ENCODE measurements at places on chromosomes 16 and 17.

- DNase-seq, result no peak
Measured at GRCh38 chr17:45776896-45777295, 7.2 kb upstream of the CRHR1 start.

DNA sequence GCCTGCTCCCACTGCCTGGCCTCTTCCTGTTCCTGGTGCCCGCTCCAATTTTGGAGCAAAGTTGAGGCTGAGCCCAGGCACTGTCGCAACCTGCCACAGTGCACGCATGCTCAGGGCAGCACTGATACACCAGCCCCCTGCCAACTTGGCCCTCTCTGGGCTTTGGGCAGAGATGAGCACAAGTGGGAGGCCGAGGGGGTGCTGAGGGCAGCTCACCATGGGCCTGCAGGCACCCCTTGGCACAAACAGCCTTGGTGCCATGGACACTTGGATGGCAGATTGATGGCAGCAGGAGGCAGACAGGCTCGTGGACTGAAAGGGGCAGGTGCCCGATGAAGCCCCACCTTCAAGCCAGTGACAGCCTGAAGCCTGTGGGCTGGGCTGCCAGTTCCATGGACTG lies 42.9 kb downstream of the PIGL start:
- DNase-seq, result no peak

- DNase-seq, result peak; percentile 31
Measured at GRCh38 chr17:32264140-32264799, 1.4 kb upstream of the RHBDL3 start.

- no peak for DNase-seq
Measured at GRCh38 chr16:64910356-64910755, 211.5 kb downstream of the CDH11 start.

DNA sequence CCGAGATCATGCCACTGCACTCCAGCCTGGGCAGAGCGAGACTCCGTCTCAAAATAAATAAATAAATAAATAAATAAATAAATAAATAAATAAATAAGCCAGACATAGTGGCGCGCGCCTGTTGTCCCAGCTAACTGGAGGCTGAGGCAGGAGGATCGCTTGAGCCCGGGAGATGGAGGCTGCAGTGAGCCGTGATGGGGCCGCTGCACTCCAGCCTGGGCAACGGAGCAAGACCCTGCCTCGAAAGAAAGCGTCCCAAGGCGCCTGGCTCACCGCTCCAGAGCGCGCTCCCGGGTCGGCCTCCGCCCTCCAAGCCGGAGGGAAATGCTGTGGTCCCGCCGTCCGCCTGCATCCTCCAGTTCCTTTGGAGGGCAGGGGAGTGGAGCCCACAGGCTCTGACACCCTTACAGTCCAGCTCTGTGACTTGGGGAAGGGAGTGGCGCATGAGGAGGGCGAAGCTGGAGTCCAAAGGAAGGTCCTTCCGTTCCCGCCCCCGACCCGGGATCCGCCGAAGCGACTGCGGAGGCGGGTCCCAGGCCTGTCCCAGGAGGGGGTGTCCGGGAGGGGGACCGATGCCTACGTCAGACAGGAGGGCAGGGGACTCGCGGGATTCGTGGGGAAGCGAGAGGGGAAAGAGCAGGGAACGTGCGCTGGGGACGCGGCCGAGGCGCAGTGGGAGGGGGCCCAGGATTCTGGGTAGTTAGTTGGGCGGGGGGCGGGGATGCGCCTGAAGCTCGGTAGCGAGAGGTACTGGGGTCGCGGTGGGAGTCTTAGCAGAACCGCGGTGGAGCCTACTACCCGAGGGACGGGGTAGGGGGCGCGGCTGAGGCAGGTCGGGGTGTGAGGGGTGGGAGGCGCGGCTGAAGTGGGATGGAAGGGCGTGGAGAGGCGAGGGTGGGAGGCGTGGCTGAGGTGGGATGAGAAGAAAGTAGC lies 8.4 kb upstream of the TRPV2 start:
- DNase-seq, result no peak

DNA sequence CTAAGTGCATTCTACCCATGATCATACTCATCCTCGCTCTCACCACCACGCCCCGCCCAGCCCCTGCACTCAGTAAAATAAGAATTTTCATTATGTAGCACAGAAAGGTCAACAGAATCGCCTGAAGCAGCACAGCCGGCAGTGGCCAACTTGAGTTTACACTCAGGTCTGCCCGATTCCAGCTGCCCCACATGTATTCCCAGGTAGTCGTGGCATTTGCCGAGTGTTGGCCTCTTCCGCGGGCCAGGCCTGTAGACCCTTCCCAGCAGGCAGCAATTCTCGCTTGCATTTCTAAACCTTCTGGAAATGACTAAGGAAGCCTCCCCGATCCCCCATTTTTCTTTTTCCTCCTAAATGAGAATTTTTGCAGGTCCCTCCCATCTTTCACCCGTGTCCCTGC lies 609 bp downstream of the CNGB1 start:
- DNase-seq, result no peak

DNA sequence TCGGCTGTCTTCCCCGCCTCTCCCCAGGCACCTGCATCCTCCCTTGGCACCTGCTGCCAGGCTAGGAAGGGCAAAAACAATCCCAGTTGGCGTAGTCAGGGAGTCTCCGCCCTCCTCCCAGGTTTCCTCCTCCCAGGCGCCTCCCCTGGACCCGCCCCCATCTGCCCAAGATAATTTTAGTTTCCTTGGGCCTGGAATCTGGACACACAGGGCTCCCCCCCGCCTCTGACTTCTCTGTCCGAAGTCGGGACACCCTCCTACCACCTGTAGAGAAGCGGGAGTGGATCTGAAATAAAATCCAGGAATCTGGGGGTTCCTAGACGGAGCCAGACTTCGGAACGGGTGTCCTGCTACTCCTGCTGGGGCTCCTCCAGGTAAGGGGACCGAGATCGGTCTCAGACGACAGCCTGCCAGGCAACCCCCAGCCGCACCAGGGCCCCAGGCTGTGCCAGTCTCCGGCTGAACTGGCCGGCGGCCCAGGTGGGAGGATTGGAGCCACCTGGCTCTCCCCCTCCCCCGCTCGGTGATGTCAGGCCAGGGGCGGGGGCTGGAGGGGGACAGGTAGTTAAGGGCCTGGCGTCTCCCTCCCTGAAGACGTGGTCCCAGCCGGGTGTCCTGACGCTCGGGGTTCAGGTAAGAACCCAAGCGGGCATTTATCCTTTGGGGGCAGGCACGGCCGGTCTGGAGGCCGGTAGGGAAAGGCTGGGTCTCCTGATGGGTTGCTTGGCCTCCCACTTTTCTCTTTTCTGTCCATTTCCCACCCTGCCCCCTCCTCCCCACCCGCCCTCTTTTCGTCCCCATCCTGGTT lies at the start of gene GRB7:
TSS of gene GRB7 (plus strand) at position 179 of the 808 bp plus-strand sequence. CDS start 4,364 bp downstream, outside the sequence.
- DNase-seq, result no peak

DNA sequence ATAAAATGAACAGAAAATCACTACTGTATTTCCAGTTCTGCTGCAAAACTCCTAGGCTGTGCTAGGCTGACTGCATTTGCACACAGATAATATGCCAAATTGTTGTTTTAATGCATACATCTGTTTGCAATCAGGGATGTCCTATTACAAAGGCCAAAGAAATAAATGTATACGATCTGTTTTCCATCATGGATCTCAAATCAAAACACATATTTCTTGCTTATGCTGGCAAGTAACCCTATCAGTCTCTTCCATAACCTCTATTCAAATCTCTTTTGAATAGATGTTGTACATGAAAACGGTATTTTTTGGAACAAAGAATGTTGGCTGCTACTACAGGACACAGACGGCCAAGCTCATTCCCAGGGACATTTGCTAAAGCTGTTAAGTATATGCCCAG lies 56.6 kb downstream of the DUSP14 start:
- no peak for DNase-seq

GRCh38 chr17:41976142-41976768 lies 9.7 kb downstream of the CNP start:
- no peak for DNase-seq

- DNase-seq, result no peak
Measured at GRCh38 chr17:49583226-49583625, 7.6 kb downstream of the NXPH3 start.

DNA sequence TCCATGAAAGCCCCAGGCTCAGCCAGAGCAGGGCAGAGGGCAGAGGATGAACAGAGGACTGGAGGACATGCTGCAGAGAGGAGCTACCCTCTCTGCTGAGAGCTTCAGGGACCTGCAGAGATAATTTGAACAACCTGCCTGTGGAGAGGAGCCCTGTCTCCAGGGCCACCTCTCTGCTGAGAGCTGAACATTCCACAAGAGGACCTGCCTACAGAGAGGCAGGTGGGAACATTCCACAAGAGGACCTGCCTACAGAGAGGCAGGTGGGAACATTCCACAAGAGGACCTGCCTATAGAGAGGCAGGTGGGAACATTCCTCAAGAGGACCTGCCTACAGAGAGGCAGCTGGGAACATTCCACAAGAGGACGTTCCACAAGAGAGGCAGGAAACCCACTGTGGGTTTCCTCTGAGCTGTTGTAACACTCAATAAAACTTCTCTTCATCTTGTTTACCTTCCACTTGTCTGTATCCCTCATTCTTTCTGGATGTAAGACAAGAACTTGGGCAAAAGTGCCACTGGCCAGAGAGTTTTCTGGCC lies 551.9 kb upstream of the CA10 start:
- DNase-seq, result no peak

- no peak for DNase-seq
Measured at GRCh38 chr16:74079232-74079586, 217.4 kb upstream of the PSMD7 start.

DNA sequence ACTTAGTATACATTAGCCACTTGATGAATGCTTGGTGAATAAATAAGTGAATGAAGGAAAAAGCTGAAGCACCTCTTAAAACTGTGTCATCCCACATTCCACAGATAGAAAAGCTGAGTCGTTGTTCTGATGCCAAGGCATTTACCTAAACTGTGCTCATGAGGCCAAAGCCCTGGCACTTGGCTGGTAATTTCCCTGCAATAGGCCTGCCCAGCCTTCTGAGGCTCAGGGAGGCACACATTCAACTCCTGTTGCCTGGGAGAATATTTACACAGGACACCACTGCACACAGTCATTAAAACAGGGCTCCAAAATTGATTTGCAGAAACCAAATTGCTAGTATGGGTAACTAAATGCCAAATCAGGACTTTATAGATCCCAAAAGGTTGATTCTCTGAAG lies 333.0 kb upstream of the C16orf82 start:
- DNase-seq, result no peak

DNA sequence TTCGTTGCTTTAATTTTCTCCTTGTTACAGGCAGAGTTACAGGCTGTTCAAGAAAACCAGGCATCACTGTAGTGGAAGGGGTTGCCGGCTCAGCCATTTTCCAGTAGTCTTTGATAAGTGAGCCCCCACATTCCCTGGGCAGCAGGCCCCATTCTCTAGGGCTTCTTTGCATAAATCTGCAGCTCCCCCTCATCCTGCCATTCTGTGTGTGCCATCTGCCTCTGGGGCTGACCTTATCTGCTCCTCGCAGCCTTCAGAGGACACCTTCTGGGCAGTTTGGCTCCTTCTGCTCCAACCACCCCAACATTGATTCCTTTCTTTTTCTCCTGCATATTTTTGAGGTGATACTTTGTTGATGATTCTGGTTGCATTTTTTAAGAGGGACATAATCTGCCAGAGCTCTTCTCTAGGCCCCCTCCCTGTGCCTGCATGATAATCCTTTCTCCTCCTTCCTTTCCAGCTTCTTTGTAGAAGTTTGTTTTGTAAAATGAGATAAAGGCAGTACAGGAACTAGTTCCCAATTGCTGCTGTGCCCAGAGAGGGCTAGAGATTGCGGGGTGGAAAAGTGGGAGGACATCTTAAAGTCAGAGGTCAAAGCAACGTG lies 17.1 kb downstream of the RND2 start:
- no peak for DNase-seq

GRCh38 chr16:16982614-16983013 lies 488.1 kb downstream of the XYLT1 start:
- no peak for DNase-seq

- no peak for DNase-seq
Measured at GRCh38 chr16:4954714-4955113, 3.4 kb upstream of the SEC14L5 start.

DNA sequence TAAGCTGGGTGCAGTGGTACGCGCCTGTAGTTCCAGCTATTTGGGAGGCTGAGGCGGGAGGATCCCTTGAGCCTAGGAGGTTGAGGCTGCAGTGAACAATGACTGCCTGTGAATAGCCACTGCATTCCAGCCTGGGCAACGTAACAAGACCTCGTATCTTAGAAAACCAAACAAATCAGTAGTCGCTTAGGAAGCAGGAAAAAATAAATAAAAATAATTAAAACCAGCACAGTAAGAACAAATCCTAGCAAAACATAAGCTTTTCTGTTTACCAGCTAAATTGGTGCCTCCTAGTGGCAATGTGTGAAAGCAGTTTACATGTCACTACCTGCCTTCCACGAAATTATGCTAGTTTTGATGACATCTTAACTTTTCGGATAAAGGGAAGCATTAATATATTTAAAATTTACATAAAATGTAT lies 1.3 kb downstream of the ARMC5 start:
- DNase-seq, result peak; percentile 30

DNA sequence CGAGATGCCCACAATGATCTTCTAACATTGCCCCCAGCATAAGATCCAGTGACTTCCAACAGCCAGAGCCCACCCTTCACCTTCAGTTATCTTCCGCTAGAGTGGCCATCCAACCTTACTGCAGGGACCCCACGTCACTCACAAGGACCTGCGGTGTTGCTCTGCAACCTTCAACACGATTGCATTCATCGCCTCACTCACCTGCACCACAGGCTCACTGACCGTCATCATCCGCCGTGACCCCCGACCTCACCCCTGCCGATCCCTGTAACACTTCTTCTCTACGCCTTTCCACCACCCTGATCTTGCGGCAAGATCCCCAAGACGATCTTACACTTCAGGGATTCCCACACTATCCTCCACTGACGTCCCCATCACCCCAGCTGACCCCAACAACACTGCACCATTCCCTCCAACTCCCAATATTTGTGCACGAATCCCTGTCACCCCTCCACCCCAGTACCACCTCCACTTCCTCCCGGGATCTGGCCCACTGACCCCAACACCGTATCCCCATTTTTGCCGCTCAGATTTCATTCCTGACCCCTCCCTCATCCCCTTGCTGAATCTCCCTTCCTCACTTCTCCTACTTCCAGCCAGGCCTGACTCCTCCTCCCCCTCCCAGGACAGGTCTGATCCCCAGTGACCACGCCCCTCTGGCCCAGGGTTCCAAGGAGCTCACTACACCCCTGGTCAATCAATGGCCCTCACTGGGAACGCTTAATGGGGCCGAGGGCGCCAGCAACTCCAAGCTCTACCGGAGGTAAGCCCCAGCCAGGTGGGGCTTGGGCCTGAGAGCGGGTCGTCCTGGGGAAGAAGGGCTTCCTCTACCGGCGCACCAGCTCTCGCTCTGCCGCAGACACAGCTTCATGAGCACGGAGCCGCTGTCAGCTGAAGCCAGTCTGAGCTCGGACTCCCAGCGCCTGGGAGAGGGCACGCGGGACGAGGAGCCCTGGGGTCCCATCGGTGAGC lies 7.6 kb downstream of the RUNDC3A start:
- no peak for DNase-seq

- DNase-seq, result peak; percentile 40
Measured at GRCh38 chr16:26645614-26646013, 421.1 kb upstream of the C16orf82 start.

GRCh38 chr16:1963806-1964505 lies 670 bp downstream of the RPS2 start:
- no peak for DNase-seq

- no peak for DNase-seq
Measured at GRCh38 chr17:62631936-62632924, 4.8 kb downstream of the MRC2 start.
